ENCODE measurements at places on chromosomes 3 and 15.

- DNase-seq: no peak
Measured at GRCh38 chr15:93042691-93043378, 46.2 kb downstream of the RGMA start.

DNA sequence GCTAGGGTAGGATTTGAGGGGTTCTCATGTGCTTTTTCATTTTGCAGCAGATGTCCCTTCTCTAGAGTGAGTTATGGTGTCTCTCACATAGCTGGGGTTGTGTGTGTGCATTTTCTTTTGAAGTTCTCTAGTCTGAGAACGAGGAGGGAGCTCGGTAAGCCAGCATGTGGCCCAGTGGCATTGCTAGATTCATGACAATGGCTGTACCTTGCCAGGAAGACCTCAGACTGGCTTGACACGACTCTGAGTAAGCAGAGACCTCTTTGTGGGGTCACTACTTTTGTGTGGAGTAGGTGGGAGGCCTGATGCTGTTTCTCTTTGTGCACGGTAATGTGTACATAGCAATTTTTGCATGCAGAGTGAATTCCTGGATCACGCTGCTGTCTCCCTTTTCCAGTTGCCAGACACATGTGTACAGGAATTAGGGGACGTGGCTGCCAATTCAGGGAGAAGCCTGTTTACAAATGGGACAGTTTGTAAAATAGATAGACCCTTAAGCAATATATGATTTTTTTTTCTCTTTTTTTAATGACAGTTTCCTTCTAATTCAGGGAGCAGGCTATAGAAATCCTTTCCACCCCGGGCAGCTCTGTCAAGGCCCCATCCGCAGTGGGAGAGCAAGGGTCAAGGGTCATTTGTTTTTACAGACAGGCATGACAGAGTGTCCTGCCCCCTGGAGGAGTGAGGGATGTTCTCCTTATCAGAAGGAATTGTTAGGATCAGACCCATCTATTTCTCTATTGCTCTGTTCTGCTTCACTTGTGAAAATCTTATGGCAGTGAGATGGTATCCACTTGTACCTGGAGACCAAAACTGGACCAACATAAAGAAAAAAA lies 4.6 kb downstream of the CACNA1D start:
- DNase-seq: no peak

DNA sequence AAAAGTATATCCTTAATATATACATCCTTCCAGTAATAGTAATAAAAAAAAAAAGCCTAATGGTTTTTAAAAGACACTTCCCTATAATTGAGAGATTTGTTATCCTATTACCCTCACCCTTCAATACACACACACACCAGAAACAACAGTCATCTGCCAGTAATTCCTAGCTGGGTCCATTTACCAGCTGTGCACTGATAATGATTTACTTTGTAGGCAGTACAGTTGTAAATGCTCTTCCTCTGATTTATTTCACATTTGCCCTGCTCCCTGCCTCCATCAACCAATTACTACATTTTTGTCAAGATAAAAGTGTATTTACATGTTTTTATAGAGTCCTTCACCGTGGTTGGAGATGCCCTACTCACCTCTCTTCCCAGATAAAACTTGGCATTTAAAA lies 12.4 kb downstream of the TPM1 start:
- no peak for DNase-seq

DNA sequence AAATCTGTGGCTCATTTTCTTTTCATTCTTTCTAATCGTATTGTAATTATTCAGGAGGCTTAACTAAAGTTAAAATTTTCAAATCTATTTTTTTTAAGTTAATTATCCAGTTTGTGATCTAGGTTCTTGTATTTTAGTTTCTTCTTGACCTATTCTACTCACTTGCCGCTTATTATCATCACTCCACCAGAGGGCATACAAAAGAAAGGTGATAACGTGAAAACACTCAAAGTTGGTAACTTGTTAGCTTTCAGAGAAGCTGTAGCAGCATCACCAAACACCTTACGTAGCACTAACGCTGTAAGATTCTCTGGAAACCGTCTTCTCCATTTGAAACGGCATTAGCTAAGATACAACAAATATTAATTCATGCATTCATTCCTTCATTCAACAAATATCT lies 4.8 kb downstream of the GNB4 start:
- no peak for DNase-seq

DNA sequence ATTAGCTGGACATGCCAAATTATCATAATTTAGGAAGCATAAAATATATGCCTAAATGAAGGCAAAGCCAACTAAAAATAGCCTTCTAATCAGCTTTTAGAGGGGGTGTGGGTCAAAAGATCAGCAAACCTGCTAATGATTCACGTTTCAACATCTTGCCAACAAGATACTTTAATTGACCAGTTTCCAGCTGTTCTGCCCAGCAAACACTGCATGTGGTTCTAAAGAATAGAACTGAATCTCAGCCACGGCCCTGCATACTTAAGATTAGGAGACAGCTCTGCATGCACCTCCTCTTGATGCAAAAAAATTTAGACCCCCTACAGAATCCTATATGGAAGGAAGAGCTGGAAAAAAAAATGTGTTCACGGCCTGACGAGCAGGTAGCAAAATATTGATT lies 500.5 kb downstream of the TBL1XR1 start:
- no peak for DNase-seq

- no peak for DNase-seq
Measured at GRCh38 chr3:66953934-66954445, 44.1 kb upstream of the KBTBD8 start.

DNA sequence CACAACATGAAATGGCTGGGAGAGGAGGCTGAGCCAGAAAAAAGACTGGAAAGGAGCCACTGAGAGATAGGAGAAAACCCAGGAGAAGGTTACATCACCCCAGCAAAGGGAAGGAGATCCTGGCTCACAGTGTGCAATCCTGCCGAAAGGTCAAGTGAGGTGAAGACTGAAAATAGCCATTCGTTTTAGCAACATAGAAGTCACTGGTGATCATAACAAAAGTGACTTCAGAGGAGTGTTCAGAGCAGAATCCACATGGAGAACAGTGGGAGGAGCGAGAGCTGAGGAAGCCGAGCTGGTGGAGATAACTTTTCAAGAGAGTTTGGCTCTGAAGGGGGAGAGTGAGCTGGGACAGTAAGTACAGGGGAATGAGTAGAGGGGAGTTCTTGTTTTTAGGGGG lies 5.4 kb upstream of the HEG1 start:
- no peak for DNase-seq

GRCh38 chr3:4522947-4523346 lies 29.8 kb downstream of the ITPR1 start:
- no peak for DNase-seq

DNA sequence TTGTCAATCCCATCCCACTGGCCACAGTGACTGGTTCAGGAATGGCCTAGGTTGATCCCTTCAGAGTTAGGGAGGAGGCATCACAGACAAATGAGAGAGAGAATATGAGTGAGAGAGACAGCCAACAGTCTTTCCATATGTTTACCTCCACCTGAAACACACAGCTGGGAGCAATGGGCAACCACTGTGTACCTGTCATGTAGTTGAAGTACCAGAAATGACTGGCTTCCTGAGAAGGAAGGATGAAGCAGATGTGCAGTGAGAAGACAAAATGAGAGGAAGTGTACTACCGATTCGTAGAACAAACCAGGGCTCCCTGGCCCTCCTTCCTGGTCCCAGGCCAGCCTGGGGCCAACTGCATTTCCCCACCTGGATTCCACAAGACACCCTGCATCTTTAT lies 27.4 kb downstream of the SRGAP3 start:
- DNase-seq: no peak

GRCh38 chr3:134309987-134310700 lies 59.5 kb upstream of the RYK start:
- DNase-seq: no peak

Measured in NCI-H187 treated with DMSO at 0.1 percent for 48 hours (cell line).